ENCODE measurements at places on chromosomes 11 and 22. TPM values are rescaled to one million over a fixed set of nuclear protein-coding genes. Genes with fewer than 3 reads are reported as not detected.

The PGM2L1 gene
- 3.5 TPM for total RNA-seq

The PGA5 gene
- total RNA-seq = not detected

The CHST1 gene
- total RNA-seq = not detected

The SCGB1C1 gene
- total RNA-seq = not detected

The GALR3 gene
- total RNA-seq = not detected

The DCHS1 gene
- total RNA-seq = 0.17 TPM

The DDIAS gene
- total RNA-seq = 4.7 TPM

The C11orf97 gene
- total RNA-seq = not detected

The NXPE1 gene
- total RNA-seq = not detected

The DENND6B gene
- 3.2 TPM for total RNA-seq

The SCN4B gene
- total RNA-seq = not detected

The B3GAT1 gene
- not detected for total RNA-seq

The EFCAB6 gene
- total RNA-seq = 0.46 TPM

The STK33 gene
- total RNA-seq = 11.4 TPM

The ARHGAP42 gene
- 3.1 TPM for total RNA-seq

The POU2AF2 gene
- not detected for total RNA-seq

The SSH3 gene
- total RNA-seq = 5.1 TPM

The CARD16 gene
- total RNA-seq = 31.5 TPM

The PHOX2A gene
- not detected for total RNA-seq

The GAS2L1 gene
- total RNA-seq = not detected

The OR52I1 gene
- total RNA-seq = not detected

The OR10A2 gene
- total RNA-seq = not detected

The PHLDB1 gene
- 1.3 TPM for total RNA-seq

The CTR9 gene
- 50.6 TPM for total RNA-seq

The CRY2 gene
- total RNA-seq = 56.8 TPM

The OR51E2 gene
- not detected for total RNA-seq

The SLC16A8 gene
- total RNA-seq = not detected

The SMIM38 gene
- total RNA-seq = 2.2 TPM

The TRIM5 gene
- total RNA-seq = 36.3 TPM

The LPXN gene
- 284 TPM for total RNA-seq

The SCN2B gene
- not detected for total RNA-seq

The ALDH3B2 gene
- not detected for total RNA-seq

The GSTT2B gene
- total RNA-seq = not detected

The TMEM191B gene
- total RNA-seq = 2.5 TPM

The TNNI2 gene
- 1.0 TPM for total RNA-seq

The SUSD2 gene
- total RNA-seq = 0.93 TPM

The NELL1 gene
- total RNA-seq = not detected

The P2RY2 gene
- 0.22 TPM for total RNA-seq

The MUC5AC gene
- total RNA-seq = not detected

The MS4A2 gene
- total RNA-seq = not detected

The MS4A6A gene
- 0.22 TPM for total RNA-seq

The BIK gene
- 2.6 TPM for total RNA-seq

The NAALADL1 gene
- total RNA-seq = 11.3 TPM

The ALX4 gene
- not detected for total RNA-seq

The ELMOD1 gene
- not detected for total RNA-seq

The NUDT8 gene
- total RNA-seq = 5.3 TPM

The ANKK1 gene
- 0.20 TPM for total RNA-seq

The SERPING1 gene
- not detected for total RNA-seq

The TRIM66 gene
- 12.4 TPM for total RNA-seq

The SPTBN2 gene
- total RNA-seq = 1.2 TPM

The OR51G1 gene
- total RNA-seq = not detected

The C22orf42 gene
- not detected for total RNA-seq
